ENCODE measurements at places on chromosomes 3 and 15.

DNA sequence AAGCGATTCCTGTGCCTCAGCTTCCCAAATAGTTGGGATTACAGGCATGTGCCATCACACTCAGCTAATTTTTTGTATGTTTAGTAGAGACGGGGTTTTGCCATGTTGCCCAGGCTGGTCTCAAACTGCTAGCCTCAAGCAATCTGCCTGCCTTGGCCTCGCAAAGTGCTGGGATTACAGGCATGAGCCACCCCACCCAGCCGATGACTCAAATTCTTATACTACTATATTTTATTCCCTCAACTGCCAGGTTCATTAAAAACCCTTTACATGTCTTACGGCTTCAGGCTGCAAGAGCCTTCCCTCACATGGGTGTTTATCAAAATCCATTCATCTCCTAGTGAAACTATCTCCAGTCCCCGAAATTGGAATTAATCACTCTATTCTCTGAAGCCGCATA lies 63.4 kb downstream of the CBLB start:
- DNase-seq: no peak

DNA sequence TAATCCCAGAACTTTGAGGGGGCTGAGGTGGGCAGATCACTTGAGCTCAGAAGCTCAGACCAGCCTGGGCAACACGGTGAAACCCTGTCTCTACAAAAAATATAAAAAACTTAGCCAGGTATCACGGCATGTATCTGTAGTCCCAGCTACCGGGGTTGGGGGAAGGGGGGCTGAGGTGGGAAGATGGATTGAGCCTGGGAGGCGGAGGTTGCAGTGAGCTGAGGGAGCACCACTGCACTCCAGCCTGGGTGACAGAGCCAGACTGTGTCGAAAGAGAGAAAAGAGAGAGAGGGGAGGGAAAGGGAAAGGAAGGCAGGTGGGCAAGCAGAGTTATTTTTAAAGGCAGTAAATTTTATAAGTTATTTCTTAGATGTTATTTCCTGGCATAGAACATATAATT lies 368.1 kb downstream of the ULK4 start:
- no peak for DNase-seq

DNA sequence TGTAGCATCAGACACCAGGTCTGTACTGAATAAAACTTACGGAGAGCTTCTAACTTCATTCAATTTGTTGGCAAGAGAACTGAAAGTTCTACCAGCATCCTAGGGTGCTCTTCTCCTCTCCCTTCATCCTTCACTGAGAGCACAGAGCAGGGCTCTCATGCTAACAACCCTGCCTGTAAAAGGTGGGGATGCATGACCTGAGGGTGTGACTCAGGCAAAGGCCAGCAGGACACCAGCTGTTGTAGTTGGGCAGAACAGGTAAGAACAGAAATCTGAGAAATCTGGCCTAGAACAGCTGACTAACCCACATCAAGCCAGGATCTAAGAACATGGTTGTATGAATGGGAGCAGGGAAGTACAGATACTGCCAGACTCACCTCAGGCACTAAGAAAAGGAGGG lies 64.2 kb downstream of the MYLK start:
- no peak for DNase-seq

GRCh38 chr3:189563853-189564563 lies 67.2 kb upstream of the TP63 start:
- no peak for DNase-seq

DNA sequence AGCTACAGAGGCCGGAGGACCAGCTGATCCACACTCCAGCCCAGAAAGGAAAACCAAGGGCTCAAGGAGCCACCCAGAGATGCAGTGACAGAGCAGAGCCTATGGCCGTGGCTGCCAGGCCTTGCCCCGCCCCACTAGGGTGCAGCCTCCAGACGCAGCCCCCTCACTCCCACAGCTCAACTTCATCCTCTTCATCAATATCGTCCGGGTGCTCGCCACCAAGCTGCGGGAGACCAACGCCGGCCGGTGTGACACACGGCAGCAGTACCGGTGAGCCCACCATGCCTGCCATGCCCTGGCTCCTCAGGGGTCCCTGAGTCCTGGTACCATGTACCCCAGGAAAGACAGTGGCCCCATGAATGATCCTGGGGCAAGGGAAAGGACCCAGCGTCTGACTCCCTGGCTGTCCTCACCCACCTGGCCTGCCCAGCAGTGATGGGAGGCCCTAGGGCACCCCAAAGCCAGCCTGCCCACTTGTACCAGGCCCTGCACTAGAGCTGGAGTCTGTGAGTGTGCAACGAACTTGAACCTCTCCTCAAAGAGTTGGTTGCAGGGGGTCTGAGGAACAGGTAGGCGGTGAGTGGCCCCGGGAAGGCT lies 24.2 kb downstream of the PTH1R start:
- DNase-seq: no peak

- DNase-seq: no peak
Measured at GRCh38 chr3:115062412-115062956, 84.6 kb downstream of the ZBTB20 start.

Data from NK-92 treated with Interleukin-12 subunit alpha and Interleukin-12 subunit beta, amount 100 ng/mL, for 24 hours (cell line).